Hematopoietic multipotent progenitor cell (in vitro differentiated cells): ENCODE measurements at places on chromosomes 5 and 9.

DNA sequence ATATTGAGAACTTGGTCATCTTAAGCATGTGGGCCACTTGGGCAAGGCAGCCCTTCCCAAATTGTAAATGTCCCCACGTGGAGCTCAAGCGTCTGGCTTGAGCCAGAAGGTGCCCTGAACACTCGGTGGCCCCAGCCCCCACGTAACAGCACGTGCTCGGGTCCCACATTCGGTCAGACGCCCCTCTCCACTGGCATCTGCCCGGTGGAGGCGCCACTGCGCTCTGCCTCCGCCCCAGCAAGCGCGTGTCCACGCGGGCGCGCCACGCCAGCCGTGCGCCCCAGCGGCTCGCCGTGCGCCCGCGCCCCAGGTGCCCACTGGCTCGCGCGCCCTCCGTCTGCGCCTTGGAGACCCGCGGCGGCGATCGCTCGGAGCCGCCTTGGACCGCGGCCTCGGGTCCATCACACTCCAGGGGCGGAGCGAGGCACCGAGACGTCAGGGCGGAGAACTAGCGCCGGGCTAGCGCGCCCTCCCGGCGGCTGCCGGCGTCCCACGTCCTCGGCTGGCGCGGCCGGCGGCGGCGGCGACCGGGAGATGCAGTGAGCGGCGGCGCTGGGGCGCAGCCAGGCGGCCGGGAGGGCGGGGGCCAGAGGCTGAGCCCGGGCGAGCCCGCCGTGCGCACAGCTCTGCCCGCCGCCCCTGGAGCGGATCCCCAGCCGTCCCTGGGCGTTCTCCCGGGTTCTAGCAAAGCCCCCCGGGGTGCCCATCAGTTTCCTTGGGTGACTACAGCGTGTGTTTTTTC is at the start of gene PALM2AKAP2:
PALM2AKAP2 (plus strand) TSS at position 488 of the 742 bp plus-strand sequence. CDS start 291 bp downstream, outside the sequence.
- DNase-seq, result peak; percentile 30

GRCh38 chr9:110886832-110887231 is 151.4 kb downstream of the LPAR1 start:
- DNase-seq, result no peak

GRCh38 chr9:126097679-126098078 is 228.9 kb upstream of the MVB12B start:
- no peak for DNase-seq

DNA sequence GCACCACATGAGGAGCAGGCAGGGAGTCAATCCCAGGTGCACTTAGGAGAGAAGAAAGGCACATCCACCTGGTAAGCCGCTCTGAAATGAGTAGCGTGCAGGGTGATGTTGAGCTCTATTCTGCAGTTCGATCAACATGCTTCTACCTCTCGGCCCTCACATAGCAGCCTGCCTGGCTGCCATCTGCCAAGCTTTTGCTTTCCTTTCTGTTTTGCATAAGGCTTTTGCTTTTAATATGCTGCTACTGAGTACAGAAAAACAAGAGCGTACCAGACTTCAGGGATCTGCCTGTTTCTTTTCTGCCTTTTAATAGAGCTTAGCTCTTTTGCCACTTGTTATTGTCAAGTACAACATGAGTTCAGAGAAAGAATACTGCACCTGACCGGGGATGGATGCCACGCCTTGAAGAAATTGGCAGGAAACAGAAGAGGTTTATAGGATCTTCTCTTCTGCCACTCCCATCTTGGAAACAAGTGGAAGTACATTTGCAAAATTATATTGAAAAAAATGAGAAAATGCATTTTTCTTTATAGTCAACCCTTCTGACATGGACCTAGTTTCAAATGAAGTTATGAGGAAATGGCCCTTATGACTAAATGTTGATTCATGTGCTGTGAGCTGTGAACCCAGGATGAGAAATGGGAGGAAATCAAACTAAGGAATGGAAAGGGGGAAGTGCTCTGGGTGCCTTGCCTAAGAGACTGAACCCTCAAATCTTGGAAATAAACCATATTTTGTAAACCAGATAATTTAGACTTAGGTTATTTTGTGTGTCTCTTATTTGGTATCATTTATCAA is 4.0 kb upstream of the FCHO2 start:
- no peak for DNase-seq

DNA sequence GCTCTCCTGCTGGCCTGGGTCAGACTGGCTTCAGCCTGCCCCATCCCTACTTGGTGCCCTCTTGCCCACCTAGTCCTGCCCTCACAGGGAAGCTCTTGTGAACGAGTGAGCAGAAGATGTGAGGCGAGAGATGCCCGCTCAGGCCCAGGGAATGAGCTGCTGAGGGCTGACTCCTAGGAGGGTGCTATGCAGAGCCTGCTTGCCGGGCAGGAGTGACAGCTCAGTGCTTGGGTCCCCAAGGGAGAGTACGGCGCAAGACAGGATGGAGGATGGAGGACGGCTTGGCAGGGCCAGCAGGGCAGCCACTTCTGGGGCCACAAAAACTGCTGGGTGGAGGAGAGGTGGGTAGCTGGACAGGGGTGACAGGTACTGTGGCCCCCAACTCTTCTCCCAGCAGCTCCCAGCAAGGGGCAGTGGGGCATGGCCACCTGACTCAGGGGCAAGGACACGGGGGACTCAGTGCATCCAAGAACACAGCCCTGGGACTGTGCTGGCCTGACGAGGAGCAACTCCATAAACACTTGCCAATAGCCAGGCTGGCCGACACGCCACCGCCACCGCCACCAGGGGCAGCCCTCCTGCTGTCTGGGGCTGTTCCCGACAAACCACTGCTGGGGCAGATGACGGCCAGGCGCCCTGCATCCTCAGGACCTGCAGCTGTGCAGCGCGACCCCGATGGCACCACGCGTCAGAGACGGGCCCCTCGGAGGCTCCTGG is 55.6 kb upstream of the UBAC1 start:
- no peak for DNase-seq

DNA sequence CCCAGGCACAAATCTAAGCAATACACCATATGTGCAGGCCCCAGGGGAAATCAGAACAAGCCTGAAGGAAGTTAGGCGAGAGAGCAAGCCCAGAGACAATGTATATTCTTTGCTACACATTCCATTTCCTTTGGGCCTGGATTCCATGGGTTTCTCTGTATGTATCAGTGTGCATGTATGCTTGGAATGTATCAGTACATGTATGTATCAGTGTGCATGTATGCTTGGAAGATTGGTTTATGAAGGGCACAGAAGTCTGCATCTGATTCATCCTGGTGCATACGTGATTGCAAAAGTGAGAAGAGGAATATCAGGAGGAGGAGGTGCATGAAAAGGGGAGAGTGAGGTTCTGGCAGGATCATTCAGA is 232.6 kb upstream of the ANKRD55 start:
- no peak for DNase-seq

GRCh38 chr5:126143622-126144021 is 279.6 kb upstream of the GRAMD2B start:
- no peak for DNase-seq

DNA sequence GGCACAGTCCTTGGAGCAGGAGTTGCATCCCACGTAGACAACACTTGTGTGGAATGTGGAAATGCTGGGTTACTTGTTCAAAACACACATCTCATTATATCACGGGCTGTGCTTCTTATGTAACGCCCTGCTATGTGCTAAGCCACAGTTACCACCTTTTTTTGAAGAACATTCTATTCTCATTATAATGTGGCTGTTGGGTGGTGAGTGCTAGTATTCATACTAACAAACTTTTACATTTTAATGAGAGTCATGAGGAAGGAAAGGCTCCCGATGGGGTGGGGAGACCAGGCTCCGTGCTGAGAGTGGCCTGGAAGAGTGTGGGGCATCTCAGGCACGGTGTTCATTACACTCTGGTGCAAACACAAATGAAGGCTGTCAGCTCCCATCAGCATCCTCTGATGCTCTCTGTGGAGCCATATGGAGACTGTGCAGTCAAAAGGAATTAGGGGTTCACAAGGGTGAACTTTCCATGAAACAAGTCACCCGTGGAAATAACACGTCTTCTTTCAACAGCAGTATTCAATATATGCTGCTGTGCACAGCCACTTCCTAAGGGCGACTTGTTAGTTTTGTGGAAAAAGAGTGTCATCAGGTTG is 153.1 kb upstream of the RAPGEF1 start:
- DNase-seq, result no peak

GRCh38 chr5:64207978-64208377 is 42.3 kb downstream of the RNF180 start:
- DNase-seq, result no peak

DNA sequence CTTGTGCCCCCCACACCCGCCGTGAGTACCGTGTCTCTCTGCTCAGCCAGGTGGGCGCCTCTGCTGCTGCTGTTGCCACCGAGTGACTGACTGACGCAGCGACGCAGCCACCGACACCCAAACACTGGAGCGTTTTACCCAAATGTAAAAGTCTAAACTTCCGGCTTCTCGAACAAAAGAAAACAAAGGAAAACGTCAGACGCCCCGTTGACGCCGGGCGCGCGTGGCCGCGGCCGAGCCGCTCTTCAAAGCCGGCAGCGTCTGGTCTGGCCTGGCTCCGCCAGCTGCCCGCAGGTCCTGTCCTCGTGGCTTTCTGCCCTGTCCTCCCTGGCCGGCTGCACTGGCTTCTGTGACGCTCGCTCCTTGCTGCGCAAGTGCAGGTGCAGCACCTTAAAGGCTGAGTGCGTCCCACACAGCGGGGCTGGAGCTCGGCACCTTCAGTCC is 41.4 kb upstream of the CLPTM1L start:
- peak; percentile 76 for DNase-seq

- no peak for DNase-seq
Measured at GRCh38 chr5:36658038-36658756, 51.8 kb downstream of the SLC1A3 start.

DNA sequence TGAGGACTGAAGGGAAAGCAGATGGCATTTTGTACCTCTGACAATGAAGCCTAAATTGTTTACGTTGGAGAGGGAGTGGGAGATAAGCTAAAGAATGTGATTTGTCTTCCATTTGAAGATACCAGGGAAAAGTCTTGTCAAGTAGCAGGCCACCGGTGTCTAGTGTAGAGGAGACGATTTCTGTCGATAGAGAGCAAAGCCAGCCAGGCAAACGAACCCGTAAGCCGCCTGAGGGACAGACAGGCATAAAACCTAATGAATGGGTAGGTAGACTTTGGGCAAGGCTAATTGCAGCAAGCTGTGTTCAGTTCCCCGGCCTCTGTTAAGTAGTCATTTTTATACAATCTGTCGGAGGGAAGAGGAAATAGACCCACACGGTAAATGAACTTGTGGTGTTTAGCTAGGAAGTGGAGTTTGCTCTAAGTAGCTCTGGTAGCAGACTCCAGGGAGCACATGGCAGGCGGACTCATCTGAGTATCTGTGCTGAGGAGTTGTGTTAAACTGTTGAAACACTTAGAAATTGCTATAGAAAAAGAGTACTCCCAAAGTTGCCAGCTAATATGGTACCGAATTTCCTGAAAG is 28.8 kb downstream of the SMARCA2 start:
- DNase-seq, result no peak

DNA sequence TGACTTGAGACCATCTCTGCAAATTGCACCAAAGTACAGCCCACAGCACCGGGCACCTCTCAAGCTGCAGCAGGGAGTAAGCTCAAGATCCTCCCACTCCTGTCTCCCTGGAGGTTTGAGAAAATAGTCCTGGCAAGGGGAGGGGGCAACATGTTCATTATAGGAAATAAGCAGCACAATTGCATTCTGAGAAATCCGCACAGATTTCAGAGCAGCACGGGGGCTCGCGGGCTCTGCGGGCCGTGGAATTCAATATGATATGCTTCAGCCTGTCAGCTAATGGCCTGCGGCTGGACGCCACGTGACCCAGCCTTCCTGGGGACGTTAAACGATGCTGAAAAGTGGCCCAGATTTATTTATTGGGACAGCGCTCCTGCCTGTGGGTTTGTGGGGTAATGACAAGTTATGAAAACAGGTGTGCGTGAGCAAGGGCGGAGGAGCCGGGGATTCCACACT is 156.4 kb downstream of the DAB2IP start:
- DNase-seq, result no peak
